ENCODE measurements at places on chromosomes 16 and 17. TPM values are rescaled to one million over a fixed set of nuclear protein-coding genes. Genes with fewer than 3 reads are reported as not detected.
A peak's percentile ranks its signal among the peaks of the same experiment; 100 is the strongest.

Gene UBE2G1
- 51.9 TPM for total RNA-seq

Gene IL34
- 2.2 TPM for total RNA-seq

Gene SLFN11
- 4.2 TPM for total RNA-seq

Gene HAS3
- total RNA-seq, result 4.6 TPM

Gene CHST4
- total RNA-seq, result not detected

Gene MPG
- 25.0 TPM for total RNA-seq

Gene SHBG
- total RNA-seq, result 0.89 TPM

Gene CASKIN1
- 1.5 TPM for total RNA-seq

Gene SPAG5
- 7.2 TPM for total RNA-seq

Gene MT1F
- total RNA-seq, result 27.8 TPM

Gene KRT13
- 3.7 TPM for total RNA-seq

Gene C17orf58
- total RNA-seq, result 6.4 TPM

Gene TSPOAP1
- 27.7 TPM for total RNA-seq

Gene CMTM1
- total RNA-seq, result 3.1 TPM

Gene ALOX12
- not detected for total RNA-seq

- DNase-seq, result no peak
These were observed 49.3 kb downstream of the NXN start for GRCh38 chr17:930258-930657.

DNA sequence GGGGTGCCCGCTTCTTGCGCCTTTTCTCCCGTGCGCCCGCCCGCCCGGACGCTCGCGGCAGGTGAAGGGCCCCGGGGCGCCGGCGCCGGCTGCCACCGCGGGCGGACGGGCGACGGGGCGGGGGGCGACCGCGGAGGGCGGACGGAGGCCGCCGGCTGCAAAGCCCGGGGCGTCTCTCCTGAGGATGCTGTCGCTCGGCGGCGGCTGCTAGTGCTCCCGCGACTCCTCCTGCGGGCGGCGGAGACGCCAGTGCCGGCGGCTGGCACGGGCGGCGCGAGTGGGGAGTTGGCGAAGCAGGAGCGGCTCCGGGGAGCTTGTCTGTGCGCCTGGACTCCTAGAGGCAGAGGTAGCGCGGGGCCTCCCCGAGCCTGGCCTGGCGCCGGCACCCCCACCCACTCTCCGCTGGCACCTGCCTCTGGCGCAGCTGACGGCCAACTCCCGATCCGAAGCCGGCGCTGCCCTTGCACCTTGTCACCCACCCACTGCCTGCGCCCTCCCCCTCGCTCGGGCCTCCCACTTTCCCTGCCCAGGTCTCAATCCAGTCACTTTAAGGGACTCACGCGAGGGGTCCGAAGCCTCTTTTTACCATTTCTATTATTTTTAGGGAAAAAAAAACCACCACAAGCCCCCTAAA lies at the start of gene FAM20A:
TSS of gene FAM20A (minus strand) at position 437 of the 634 bp plus-strand sequence. CDS start 701 bp downstream, outside the sequence.
- DNase-seq, result peak; percentile 18

- DNase-seq, result no peak
These were observed 20.4 kb downstream of the OTOA start for GRCh38 chr16:21684199-21684598.

GRCh38 chr16:30406795-30407101 lies 658 bp upstream of the ZNF771 start:
- no peak for DNase-seq

DNA sequence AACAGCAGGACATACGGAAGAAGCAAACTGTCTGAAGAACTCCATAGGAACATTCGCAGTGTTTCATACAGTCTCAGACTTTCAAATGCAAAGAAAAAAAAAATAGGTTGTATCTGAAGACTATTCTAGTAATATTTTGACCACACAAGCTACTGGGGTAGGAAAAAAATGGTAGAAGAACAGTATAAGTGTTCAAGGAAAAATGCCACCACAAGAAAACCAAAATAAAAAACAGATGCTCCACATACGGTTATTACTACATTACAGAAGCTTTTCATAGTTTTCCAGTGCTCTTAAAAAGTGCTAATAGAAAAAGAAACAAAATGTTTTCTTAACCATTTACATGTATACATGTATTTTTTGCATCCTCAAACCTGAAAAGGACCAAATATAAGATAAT lies 3.7 kb downstream of the NCOR1 start:
- DNase-seq, result no peak

DNA sequence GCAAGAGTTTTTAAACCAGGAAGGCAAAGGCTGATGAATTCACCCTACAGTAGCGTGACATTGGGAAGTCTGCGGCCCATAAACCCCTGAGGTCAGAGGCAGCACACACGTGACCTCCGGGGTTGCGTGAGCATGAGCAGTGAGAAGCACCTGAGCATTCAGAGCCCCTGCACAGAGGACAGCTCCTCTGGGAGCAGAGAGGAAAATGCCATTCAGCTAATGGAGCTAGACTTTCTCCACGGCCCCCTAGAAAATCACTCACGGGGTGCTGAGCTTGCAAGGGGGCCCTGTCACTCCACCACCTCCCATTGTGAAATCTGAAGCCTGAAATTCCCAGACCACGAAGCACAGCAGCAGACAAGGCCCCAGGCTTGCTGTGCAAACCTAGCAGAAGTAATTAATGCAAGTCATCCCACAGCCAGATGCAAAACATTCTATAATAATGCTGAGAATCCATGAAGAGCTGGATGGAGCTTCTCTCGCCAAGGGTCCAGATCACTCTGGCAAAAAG lies 114.9 kb upstream of the RCVRN start:
- no peak for DNase-seq

DNA sequence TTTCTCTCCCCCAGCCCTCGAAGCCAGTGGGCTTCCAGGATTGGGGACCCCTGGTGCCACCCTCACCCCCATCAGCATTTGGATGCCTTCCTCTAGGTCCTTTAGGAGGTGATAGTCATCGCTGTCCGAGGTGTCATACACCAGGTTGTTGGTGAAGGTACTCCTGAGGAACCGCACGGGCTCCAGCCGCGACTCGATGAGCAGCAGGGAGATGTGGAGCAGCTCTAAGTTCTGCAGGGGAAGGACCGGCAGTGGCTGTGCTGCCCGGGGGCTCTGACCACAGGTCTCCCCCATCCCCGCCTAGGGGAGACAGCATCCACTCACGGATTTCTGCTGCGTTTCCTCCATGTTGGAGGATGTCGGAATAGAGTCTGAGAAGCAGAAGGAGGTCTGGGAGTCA lies 962 bp downstream of the CSHL1 start:
- no peak for DNase-seq

DNA sequence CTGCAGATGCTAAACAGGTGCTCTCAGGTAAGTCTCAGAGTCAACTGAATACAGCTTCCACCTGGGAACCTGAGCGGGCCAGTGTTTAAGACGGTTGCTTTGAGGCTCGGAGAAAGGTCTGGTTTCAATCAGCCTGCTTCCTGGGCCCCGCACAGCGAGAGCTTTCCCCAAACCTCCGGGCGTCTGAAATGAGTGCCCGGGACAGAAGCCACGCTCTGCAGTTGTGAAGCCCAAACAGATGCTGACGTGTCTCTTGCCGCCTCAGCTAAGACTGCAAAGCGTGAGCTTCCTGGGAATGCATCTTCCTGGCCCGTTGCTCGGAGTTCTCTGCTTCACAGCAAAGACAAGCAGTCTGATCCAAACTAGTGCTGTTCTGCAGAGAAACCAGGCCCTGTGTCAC lies 36.7 kb downstream of the PLXDC1 start:
- no peak for DNase-seq

DNA sequence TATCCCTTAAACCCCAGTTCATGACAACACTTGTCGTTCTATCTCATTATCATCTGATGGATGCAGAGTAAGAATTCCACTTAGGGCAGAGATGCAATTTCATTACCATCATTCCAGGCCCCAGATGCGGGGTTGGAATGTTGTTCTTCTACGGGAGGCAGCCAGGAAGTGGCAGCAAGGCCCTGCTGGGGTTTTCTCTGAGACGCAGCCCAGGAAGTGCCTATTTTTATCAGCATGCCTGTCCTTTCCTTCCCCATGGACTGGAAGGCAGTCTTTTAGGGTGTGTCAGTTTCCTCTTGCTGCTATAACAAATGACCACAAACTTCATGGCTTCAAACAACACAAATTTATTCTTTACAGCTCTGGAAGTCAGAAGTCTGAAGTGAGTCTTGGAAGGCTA lies 246.6 kb upstream of the DYNLRB2 start:
- DNase-seq, result no peak

GRCh38 chr17:63780928-63781327 lies 7.0 kb downstream of the DDX42 start:
- DNase-seq, result no peak

DNA sequence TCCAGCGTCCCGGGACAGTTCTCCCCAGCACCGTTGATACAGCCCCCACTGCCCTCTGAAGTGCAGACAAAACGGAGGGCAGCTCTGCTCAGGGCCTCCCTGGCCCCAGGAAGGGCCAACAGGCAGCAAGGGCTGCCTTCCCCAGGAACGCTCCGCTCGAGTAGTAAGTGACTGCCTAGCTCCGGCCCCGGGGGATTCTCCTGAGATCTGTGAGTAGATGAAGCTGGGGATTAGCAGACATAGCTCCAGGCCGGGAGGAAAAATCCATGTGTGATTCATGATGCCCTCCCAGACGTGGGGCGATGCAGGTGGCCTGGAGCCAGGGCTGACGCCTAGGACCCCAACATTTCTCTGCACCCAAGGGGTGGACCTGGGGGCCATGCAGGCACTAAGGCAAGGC lies 85.3 kb downstream of the ENGASE start:
- DNase-seq, result no peak

GRCh38 chr16:67914758-67915495 lies 16.7 kb downstream of the CTRL start:
- no peak for DNase-seq

DNA sequence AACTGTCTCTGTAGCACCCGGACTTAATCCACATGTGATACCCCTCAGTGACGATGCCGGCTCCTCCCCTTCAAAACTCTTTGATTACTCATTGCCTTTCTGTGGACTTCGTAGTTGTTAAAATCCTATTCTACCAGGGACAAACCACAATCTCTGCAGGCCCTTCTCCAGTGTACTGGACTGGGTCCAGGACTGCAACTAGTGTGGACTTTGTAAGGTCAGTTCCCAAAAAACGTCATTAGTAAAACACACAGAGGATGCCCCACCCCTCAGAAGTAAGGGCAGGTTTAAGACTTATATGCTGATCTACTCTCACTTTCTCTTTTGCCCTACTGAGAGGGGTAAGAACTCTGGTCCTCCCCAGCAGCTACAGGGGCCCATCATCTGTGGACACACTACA lies 10.5 kb upstream of the NUDT7 start:
- peak; percentile 46 for DNase-seq

- no peak for DNase-seq
These were observed 36.1 kb downstream of the WNT3 start for GRCh38 chr17:46782250-46782953.

- no peak for DNase-seq
These were observed 50.9 kb downstream of the IL21R start for GRCh38 chr16:27452569-27453493.

DNA sequence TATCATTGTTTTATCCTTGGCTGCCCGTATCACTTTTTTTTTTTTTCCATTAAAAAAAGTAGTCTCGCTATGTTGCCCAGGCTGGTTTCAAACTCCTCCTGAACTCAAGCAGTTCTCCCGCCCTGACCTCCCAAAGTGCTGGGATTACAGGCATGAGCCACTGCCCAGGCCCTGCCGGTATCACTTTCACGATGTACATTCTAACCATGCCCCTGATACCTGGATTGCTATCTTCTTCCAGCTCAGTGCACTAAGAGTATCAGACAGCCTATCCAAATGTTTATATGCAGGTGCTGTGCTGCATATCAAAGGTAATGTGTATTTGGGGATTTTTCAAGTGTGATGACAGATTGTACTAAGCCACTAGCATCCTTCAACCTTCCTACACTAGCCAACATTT lies 14.2 kb downstream of the MOSMO start:
- DNase-seq, result no peak

GRCh38 chr17:80224683-80225082 lies 4.5 kb downstream of the SLC26A11 start:
- DNase-seq, result no peak

DNA sequence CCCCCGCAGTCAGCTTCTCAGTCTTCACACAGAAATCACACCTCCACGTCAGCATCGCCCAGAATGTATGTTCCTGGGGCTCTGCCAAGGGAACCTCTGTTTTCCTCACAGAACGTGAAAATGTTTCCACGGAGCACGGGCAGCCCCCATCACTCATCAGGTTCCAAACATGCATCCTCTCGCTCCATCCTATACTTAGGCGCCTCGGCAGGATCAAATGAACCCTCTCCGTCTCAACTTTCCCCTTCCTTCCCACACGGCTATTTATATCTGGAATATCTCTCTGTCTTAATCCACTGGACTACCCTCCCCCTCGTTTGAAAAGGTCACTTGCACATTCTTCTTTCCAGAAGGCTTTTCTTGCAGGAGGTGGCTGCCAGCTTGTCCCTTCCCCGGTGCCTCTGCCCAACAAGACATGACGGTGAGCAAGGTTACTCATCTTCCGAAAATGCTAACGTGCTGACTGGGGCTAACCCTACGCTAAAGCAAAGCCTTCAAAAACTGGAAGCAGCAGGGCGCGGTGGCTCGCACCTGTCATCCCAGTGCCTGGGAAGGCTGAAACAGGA lies 21.6 kb downstream of the NXN start:
- DNase-seq, result peak; percentile 4

Measured in mucosa of descending colon (tissue), 3 donors.